Thyroid gland (tissue), 4 donors: ENCODE measurements at places on chromosomes 11 and 22.

DNA sequence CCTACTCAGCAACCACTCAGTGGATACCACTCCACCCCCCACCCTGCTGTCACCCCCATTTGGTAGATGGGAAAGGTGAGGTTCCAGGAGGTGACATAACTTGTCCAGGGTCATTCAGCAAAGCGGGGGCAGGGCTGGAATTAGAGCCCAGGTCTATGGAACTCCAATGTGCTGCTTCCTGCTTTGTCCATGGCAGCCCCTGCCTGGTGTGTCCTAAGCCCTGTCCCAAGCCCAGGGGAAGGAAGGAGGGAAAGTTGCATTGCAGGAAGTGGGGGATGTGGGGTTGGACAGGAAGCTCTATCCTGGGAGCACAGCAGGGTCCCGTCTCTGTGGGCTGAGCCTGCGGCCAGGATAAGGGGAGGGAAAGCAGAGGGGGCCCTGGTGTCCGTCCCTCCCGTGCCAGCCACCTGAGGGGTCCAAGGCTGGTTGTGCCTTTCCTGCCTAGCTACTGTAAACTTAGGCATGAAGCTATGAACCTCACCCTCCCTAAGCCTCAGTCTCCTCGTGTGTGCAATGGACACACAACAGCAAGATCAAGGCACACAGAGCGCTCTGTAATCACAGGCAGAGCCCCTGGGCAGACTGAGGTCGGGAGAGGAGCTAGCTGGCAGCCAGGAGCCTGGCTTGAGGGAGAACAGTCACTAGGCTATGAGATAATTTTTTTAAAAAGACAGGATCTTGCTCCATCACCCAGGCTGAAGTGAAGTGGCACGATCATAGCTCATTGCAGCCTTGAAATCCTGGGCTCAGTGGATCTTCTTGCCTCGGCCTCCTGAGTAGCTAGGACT lies 12.9 kb downstream of the GAL3ST1 start:
- no peaks in the 10 kb centered on the region for H3K27me3 ChIP-seq
- DNase-seq, result no peak
- H3K4me3 ChIP-seq, result no peak overlapping the region

GRCh38 chr22:25388866-25389540 lies 169.6 kb downstream of the CRYBB2 start:
- no peak overlapping the region for H3K4me3 ChIP-seq
- no peaks in the 10 kb centered on the region for H3K27me3 ChIP-seq
- no peak for DNase-seq
- H3K36me3 ChIP-seq, result no peaks in the 10 kb centered on the region

- H3K4me1 ChIP-seq, result no peaks in the 10 kb centered on the region
- DNase-seq, result no peak
- no peak overlapping the region for H3K27ac ChIP-seq
- no peaks in the 10 kb centered on the region for H3K27me3 ChIP-seq
- H3K36me3 ChIP-seq, result no peaks in the 10 kb centered on the region
Observed at GRCh38 chr11:69866648-69867047, 47.4 kb upstream of the FGF3 start.

GRCh38 chr11:86355256-86355655 lies 19.4 kb upstream of the CCDC81 start:
- no peaks in the 10 kb centered on the region for H3K27me3 ChIP-seq
- no peak overlapping the region for H3K27ac ChIP-seq
- no peaks in the 10 kb centered on the region for H3K4me1 ChIP-seq

GRCh38 chr22:18997306-18997924 lies 61.3 kb upstream of the PRODH start:
- H3K36me3 ChIP-seq, result no peaks in the 10 kb centered on the region
- no peak overlapping the region for H3K4me3 ChIP-seq
- H3K4me1 ChIP-seq, result peaks cover 13% of the 10 kb centered on the region
- DNase-seq, result no peak

DNA sequence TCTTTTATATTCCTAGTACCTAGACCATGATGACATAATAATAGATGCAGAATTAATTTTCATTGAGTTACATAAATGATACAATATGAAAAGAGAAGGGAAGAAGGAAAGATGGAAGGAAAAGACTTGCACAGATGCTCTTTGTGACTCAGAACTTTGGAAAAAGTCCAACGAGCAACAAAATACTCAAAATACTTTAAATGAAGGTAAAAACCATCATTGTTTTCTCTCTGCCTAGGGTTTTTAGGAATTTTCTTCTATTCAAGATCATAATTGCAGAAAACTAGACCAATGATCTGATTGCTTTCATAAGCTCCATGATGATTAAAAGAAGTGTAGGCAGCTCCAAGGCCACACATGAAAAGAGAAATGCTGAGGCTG lies 276.9 kb downstream of the KIRREL3 start:
- H3K4me3 ChIP-seq, result no peak overlapping the region
- no peaks in the 10 kb centered on the region for H3K4me1 ChIP-seq
- no peaks in the 10 kb centered on the region for H3K36me3 ChIP-seq
- H3K27me3 ChIP-seq, result no peaks in the 10 kb centered on the region

- no peak overlapping the region for H3K4me3 ChIP-seq
- no peak for DNase-seq
- peaks cover 11% of the 10 kb centered on the region for H3K4me1 ChIP-seq
- no peaks in the 10 kb centered on the region for H3K36me3 ChIP-seq
- H3K27me3 ChIP-seq, result no peaks in the 10 kb centered on the region
- no peak overlapping the region for H3K27ac ChIP-seq
Observed at GRCh38 chr22:24482575-24482974, 12.6 kb upstream of the UPB1 start.

DNA sequence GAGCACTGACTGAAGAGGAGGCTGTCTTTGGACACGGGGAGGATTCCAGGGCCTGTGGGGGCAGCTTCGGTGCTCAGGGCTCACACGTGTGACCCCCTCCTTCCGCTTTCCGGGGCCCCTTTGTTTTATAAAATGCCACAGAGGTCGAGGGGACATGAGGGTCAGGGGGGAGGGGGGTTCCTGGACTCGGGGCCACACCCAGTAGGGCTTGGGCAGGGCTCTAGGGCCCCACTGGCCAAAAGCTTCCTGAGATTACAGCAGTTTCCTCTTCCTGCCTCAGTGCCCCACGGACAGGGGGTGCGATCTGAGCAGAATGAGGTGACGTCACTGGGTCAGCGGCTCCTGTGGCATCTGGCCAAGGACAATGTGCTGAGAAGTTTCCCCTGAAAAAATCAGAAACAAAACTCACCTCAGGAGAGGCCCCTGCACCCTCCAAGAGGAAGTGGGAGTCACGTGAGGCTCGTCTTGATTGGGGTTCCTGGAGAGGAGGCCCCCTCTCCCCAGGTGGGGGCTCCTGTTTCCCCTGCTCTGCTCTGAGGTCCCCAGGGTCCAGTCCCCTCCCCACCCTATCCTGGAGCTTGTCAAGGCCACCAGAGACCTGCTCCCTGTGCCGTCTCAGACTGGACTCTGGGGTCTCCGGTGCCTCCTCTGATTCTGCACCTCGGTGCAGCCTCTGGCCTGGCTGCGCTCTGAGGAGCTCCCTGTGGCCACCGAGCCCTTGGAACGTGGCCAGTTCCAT lies 6.4 kb upstream of the IFITM3 start:
- no peak overlapping the region for H3K4me3 ChIP-seq
- peaks cover 45% of the 10 kb centered on the region for H3K4me1 ChIP-seq
- H3K27ac ChIP-seq, result peak overlapping the region; percentile 86
- H3K27me3 ChIP-seq, result no peaks in the 10 kb centered on the region

GRCh38 chr22:30606455-30607299 lies at the start of gene TCN2:
Gene TCN2, plus strand, starts transcription at chr22:30607174. Its CDS starts 158 bp downstream, at chr22:30607332.
- no peaks in the 10 kb centered on the region for H3K27me3 ChIP-seq
- peak; percentile 81 for DNase-seq
- peaks cover 19% of the 10 kb centered on the region for H3K4me1 ChIP-seq
- H3K36me3 ChIP-seq, result no peaks in the 10 kb centered on the region
- H3K4me3 ChIP-seq, result peak within 1 kb of the TSS; percentile 36

DNA sequence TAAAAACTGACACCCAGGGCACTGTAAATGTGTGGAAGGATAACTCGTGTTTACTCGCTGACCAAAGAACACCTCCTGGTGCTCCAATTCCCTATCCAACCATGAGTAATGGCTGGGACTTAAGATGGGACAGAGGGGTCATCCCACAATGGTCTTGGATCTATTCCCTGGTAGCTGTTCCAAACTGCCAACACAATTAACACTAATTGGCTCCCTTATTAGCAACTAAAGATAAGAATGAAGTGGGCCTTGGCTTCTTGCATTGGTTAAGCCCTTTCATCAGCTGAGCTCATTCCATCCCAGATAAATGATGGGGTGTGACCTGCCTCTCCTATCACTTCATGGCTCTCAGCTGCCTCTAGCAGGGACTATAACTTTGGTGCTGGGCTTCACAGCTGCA lies 1.5 kb upstream of the SIK3 start:
- peak overlapping the region; percentile 99 for H3K27ac ChIP-seq
- no peak for DNase-seq
- peaks cover 39% of the 10 kb centered on the region for H3K4me1 ChIP-seq
- H3K36me3 ChIP-seq, result no peaks in the 10 kb centered on the region
- no peak overlapping the region for H3K4me3 ChIP-seq
- no peaks in the 10 kb centered on the region for H3K27me3 ChIP-seq

- H3K27me3 ChIP-seq, result no peaks in the 10 kb centered on the region
- no peak for DNase-seq
- H3K4me3 ChIP-seq, result no peak overlapping the region
- H3K36me3 ChIP-seq, result no peaks in the 10 kb centered on the region
Observed at GRCh38 chr11:63022441-63022840, 6.8 kb upstream of the SLC22A8 start.

DNA sequence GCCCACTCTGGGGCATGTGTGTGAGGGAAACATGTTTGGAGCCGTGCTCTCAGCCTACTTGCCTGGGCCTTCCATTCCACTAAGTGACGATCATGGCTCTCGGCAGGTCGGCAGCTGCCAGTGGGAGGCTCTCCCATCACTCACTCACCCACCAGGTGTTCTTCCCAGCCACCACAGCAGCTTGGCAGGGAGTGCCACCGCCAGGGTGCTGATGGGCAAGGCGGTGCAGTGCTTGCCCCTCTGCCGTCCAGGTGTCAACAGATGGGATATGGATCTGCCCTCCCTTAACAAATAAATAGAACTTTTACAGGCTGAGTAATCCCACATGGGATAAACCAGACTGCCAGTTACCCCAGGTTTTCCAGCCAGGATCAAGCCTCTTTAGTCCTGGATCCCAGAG lies 205.5 kb upstream of the TMEM45B start:
- no peak for DNase-seq
- no peaks in the 10 kb centered on the region for H3K27me3 ChIP-seq
- no peak overlapping the region for H3K27ac ChIP-seq
- H3K4me3 ChIP-seq, result no peak overlapping the region

DNA sequence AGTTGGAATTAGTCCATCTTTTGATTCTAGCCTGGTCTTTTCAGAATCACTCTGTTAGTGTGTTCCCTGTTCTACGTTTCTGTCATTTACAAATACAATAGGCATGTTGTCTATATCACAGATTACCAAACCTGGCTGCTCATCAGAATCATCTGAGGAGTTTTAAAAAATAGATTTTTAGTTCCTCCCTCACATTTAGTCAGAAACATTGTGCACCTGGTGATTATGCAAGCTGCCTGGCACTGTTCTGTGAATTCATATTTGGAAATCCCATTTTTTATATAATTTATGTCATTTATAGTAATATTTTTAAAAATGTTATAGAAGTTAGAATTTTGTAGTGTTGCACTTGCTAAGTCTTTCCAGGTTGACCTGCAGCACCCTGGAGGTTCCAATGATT lies 107.3 kb downstream of the PDE3B start:
- H3K27me3 ChIP-seq, result no peaks in the 10 kb centered on the region
- no peaks in the 10 kb centered on the region for H3K36me3 ChIP-seq
- no peaks in the 10 kb centered on the region for H3K4me1 ChIP-seq
- no peak for DNase-seq
- H3K4me3 ChIP-seq, result no peak overlapping the region

DNA sequence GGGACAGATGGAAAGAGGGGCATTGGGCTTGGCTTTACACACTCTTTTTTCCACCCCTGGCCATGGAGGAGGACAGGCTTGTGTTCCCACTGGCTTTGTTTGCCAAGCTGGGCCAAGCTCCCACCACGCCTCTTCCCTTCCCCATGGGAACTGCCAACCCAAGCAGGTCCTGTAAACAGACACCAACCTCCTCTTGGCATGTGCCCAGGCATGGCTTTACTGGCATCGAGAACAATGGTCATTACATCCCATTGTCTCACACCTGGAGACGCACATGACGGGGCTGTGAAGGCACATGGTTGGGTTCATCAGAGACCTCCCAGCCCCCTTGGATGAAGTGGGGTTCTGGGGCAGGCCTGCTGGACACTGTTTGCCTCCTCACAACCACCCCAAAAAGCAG lies 11.7 kb downstream of the SEC14L3 start:
- no peak overlapping the region for H3K4me3 ChIP-seq
- no peak overlapping the region for H3K27ac ChIP-seq
- H3K27me3 ChIP-seq, result no peaks in the 10 kb centered on the region
- no peaks in the 10 kb centered on the region for H3K4me1 ChIP-seq
- DNase-seq, result no peak

DNA sequence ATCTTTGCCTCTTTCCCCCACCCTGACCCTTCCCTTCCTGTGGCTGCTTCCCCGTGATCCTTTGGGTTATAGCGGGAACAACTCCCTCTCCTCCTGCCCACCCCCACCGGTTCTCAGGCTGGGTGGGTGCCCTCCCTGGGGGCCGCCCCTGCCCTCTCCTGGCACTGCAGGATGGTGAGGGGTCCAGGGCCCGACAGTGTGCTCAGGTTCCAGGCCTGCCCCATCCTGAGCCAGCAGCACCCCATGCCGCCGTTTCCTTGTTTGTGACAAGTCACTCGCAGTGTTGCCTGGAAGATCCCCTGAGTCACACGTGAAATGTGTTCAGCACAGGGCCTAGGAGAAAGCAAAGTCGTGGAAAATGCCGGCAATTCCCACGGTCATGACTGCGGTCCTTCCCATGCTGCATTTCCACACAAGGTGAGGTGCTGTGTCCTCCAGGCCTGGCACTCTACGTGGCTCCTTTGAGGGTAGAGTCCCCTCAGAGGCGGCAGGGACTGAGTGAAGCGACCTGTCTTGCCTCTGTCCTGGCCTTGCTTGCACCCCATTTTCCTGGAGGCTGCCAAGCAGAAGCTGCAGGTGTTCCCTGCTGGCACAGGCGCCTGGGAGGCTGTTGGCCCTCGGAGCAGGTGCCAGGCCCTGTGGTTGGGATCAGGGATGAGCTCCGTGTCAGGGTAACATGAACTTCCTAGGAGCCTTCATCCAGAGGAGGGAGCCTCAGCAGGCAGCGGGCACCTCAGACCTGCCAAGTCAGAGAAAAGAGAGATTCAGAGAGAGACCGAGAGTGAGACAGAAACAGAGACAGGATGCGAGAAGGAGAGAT lies 80.5 kb upstream of the LINC01488 start:
- no peak overlapping the region for H3K4me3 ChIP-seq
- DNase-seq, result no peak
- no peaks in the 10 kb centered on the region for H3K36me3 ChIP-seq

DNA sequence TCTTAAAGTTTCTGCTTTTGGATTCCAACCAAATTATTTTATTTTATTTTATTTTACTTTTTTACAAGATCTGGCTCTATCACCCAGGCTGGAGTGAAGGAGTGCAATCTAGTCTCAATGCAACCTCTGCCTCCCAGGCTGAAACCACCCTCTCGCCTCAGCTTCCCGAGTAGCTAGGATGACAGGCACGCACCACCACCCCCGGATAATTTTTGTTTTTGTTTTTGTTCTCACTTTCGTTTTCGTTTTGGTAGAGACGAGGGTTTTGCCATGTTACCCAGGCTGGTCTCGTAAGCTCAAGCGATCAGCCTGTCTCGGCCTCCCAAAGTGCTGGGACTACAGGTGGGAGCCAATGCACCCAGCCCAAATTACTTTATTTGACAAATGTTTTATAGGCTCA lies 219.8 kb downstream of the ETS1 start:
- no peaks in the 10 kb centered on the region for H3K36me3 ChIP-seq
- no peaks in the 10 kb centered on the region for H3K27me3 ChIP-seq
- DNase-seq, result no peak
- H3K4me3 ChIP-seq, result no peak overlapping the region
- H3K27ac ChIP-seq, result no peak overlapping the region
